ENCODE measurements at places on chromosomes 16 and 17.

DNA sequence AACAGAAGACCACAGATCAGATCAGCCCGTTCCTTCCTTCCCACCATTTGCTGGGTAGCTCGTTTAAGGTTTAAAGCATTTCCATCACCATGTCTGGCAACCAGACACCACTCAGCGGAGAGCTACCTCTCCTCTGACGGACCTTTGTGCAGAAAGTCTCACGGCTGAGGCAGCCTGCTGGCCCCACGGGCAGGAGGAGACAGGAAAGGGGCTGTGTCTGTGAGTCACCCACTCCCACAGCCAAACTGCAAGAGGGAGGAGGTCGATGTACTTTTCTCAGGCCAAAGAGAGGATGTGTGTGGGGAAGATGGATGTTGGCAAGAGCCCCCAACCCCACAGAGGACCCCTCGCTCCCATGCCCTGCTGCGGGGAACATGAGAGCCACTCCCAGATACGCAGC lies 92.1 kb downstream of the ZNF423 start:
- DNase-seq = no peak

GRCh38 chr16:57137043-57137442 lies 44.7 kb downstream of the CPNE2 start:
- DNase-seq = no peak

DNA sequence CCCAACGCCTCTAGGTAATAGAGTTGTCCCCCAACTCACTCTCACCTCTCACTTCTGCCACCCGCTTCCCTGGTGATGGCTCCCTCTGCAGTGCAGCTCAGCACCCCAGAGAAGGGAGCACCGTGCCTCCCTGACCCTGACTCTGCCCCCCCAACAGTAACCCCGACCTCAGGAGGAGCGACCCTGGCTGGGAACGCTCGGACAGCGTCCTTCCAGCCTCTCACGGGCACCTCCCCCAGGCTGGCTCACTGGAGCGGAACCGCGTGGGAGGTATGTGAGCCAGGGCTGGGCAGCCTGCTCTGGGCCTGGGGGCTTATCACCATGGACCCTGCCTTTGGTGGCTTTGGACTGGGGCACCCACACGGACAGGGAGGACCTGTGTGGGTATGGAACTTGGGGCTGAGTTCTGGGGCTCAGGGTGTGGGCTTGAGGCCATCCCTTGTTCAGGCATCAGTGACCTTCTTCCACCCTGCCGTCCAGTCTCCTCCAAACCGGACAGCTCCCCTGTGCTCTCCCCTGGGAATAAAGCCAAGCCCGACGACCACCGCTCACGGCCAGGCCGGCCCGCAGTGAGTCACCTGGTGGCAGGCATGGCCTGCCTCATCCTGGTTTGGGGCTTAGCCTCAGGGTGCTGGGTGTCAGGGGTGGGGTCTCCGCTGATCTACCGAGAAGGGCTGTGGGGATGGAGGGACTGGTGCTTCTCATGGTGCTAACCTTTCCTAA lies 6.7 kb upstream of the C17orf107 start:
- DNase-seq = no peak

DNA sequence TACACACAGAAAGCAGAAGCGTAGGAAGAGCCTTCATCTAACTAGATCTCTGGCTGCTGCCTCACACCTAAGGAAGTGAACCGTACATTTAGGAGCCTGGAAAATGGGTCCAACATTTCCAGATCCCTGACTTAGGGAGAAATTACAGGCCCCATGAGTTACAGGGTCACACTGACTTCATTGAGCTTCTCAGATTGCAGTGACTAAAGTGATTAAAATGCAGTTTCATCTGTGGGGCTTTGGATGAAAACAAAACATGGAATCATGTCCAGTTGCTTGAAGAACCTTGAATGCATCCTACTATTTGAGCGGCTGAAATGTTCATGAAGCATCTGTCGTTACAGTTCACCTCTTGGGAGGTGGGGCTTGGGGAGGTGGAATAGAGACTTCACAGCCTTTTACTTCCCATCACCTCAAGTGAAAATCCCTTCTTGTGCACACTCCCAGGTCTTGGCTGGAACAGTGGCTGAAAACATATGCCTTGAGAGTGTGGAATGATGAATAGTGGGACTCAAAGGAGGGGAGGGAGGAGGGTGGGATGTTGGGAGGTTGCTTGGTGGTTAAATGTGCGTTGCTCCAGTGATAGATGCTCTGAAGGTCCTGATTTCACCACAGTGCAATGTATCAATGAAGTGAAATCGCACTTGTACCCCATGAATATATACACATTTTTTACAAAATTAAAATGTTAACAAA lies 19.7 kb downstream of the TEKT3 start:
- peak; percentile 64 for DNase-seq

Measured in EH (cell line).